ENCODE measurements at places on chromosomes 3 and 15. TPM values are rescaled to one million over a fixed set of nuclear protein-coding genes. Genes with fewer than 3 reads are reported as not detected.

FBXO40 gene
- not detected for total RNA-seq

TIGIT gene
- 57.0 TPM for total RNA-seq

OIP5 gene
- total RNA-seq: 13.0 TPM

IL12A gene
- not detected for total RNA-seq

GRCh38 chr3:19645093-19645492 lies 288.9 kb downstream of the EFHB start:
- no peak for DNase-seq

DNA sequence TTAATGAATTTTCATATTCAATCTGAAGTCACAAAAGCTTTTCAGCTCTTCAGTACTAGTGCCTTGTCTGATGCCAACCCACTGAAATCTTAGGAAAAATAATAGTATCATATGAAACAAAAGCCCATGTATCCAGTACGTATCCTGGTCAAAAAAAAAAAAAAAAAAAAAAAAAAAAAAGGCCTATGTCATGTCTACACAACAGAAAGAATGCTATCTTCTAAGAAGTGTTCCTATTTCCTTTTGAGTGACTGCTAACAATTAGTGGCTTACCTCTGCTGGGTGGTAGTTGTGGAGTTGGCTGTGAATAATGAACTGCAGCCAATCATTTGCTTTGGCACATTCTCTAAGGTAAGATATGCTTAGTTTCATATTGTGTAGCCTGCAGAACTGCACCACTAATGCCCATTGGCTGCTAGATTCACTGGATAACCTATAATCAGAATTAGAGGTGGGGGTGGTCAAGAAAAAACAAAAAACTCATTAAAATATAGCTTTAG lies 59.6 kb downstream of the EIF3J start:
- no peak for DNase-seq

Data from activated CD4-positive, alpha-beta memory T cell treated with anti-CD3 and anti-CD28 coated beads for 36 hours (primary cell).